ENCODE measurements at places on chromosomes 12 and 14.

DNA sequence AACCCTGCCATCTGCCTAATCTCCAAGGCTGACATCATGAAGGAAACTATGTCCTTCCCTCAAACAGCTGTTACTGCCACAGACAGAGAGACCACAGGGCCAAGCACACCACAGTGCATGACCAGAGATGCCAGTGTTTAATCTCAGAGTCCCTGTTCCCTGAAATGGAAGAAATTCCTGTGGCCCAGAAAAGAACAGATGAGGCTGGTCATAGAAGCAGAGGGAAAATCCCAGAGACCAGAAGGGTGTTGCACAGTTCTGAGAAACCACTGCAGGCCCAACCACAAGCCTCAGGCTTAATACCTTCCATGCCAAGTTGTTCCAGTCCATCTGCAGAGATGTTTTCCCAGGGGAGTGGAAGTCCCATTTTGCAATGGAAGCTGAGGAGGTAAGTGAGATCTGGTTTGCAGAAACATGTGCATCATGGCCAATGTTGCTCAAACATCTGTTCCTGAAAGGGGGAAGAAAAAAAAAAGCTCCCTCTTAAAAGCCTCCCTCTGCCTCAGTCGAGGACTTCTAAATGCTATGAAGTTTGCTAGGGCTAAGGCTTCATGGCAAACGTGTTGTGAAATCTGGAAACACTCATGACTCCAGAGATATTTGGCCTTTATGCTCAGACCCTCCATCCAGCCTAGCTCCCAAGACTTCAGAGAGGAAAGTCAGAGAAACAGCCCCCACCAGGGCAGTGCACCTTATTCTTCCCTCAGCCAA, 98.6 kb downstream of the SCARB1 start:
- no peak for DNase-seq

DNA sequence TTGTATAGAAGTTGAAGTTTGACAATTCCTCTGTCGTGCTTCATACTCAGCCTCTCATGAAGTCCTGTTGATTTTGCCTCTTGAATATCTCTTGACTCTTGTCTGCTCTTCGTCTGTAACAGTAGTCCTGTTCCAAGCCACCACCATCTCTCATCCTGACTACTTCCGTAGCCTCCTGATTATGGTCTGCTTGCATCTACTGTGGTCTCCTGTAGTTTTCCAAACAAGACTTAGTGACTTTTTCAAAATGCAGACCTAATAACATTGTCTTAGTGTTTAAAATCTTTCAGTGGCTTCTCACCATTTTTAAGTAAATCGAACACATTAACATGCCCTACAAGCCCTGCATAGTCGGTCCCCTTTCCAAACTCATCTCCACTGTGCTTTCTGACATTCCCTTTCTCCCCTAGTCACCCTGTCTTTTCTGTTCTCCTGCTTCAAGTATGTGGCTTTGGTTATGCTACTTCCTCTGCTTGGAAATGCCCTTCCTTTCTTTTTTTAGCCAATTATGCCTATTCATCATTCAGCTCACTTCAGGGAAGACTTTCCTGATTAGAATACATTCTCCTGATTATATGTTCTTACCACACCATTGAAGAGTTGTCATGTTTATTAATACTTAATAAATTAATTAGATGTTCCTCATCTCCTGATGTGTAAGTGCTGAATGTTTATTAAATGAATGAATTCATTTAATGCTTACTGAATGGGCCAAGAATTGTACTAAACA, 2.0 kb downstream of the SCYL2 start:
- peak; percentile 43 for DNase-seq

DNA sequence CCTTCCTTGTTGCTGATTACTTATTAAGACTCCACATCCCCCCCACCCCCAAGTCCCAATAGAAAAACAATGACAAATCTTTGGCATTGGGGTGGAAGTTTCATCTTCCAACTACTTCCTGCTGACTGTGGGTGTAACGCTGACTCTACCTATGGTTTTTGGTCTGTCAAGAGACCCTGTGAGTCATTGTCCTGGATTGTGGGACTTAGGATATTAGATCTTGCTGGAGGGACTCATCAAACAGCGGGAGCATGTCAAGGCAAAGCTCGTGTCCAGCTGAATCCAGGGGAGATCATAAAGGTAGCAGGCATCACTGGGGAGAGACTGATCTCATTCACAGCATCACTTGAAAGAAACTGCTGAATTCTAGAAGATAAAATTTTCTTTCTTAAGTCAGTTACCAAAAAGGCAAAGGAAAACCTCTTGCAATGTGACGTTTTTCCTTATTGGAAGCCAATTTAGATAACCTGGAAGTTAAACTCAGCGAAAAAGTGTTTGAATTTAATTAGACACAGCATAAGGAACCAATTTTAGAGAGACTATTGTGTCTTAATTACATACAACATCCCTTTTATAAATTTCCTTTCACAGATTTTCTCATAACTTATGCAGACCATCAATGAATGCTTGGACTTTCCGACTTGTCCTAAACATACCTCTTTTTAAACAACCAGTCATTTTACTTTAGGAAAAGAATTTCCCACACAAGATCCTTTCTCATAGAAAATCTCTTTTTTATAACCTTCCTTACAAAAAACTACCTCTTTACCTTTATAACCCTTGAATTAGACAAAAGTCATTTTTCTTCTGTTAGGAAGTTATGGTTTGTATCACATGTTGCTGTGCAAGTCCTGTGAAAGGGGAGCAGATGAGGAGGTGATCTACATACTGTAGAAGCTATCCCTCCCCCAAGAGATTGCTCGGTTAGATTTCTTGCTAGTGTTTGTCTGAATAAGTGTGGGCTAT, 94.6 kb upstream of the SCAF11 start:
- no peak for DNase-seq

DNA sequence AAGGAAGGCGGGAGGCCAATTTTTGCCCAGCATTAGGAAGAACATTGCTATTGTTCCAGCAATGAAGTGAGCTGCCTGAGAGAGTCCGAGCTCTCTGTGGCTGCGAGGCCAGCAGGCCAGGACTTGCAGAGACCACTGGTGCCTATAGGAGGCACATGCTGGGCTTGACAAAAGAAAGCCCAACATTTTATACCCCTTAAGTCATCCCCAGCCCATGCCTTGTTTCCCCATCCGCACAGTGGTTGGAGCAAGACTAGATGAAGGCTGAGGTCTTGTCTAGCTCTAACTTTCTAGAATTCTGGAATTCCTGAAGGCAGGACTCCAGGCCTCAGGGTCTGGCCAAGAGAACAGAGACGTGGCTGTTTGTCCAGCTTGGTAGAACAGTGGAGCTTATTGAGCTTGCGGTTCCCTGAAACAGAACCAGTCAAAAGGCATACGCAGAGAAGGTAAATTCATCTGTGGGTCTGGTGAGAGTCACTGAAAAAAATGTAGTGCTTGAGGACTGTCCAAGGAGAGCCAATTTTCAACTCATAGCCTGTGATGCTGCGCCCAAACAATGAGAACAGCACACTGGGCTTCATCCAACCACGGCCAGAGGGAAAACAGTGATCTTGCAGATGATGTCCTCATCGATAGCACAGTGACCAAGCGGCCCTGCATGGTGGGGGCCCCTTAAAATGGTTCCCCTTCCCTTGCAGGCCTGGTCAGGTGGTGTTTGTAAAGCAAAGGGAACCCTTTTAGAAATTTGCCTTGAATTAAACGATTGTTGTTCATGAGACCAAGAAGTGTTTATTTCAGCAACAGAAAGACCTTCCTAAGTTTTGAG, 27.1 kb upstream of the COL2A1 start:
- no peak for DNase-seq

- no peak for DNase-seq
Observed at GRCh38 chr14:96307434-96307833, 51.4 kb downstream of the BDKRB1 start.

- no peak for DNase-seq
Observed at GRCh38 chr12:49187184-49187583, 1.7 kb downstream of the TUBA1A start.

- no peak for DNase-seq
Observed at GRCh38 chr12:8946733-8947132, 2.7 kb downstream of the M6PR start.

GRCh38 chr12:26135571-26135970, 10.7 kb upstream of the BHLHE41 start:
- DNase-seq, result no peak

DNA sequence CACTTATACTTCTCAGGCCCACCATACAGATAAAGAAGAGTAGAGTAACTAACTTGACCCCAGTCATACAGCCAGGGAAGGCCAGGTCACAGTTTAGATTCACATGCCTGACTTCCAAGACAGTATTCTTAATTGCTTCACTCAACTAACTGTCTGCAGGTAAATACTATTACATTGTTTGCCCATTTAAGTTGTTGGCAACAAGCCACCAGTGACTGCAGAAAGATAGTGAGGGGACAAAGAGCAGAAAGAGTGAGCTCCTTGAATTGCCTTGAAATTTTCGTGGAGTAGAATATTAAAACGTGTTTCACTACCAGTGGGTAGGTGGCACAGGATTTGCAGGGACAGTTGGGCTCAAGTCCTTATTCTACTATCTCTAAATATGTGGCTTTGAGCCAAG, 146.3 kb upstream of the RMST start:
- DNase-seq, result no peak

GRCh38 chr14:103100281-103101121, 6.0 kb downstream of the EXOC3L4 start:
- no peak for DNase-seq

GRCh38 chr12:94240171-94240570, 91.8 kb downstream of the PLXNC1 start:
- peak; percentile 87 for DNase-seq

GRCh38 chr12:121023799-121024198, 7.5 kb upstream of the C12orf43 start:
- DNase-seq, result no peak

- no peak for DNase-seq
Observed at GRCh38 chr14:62209287-62209899, 447.2 kb downstream of the SNAPC1 start.

GRCh38 chr12:27709212-27709931, 1.3 kb upstream of the MRPS35 start:
- DNase-seq, result no peak

DNA sequence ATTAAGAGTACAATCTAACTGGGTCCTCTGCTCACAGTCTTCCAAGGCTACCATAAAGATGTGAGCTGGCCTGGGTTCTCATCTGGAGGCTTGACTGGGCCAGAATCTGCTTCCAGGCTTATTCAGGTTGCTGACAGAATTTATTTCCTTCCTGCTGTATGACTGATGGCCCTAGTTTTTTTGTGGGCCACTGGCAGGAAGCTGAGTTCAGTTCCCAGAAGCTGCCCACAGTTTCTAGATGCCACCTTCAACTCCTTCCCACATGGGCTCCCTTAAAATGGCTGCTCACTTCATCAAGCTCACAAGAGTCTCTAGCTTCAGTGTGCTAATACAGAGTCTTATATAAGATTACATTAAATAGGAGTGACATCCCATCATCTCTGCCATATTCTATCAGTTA, 121.7 kb upstream of the CAND1 start:
- DNase-seq, result no peak

GRCh38 chr12:11894890-11895289, 175.8 kb upstream of the BCL2L14 start:
- DNase-seq, result no peak

GRCh38 chr12:107760207-107760808, 629 bp downstream of the PRDM4 start:
- peak; percentile 15 for DNase-seq

- DNase-seq, result peak; percentile 38
Observed at GRCh38 chr14:20905676-20906075, 14.5 kb downstream of the RNASE3 start.

DNA sequence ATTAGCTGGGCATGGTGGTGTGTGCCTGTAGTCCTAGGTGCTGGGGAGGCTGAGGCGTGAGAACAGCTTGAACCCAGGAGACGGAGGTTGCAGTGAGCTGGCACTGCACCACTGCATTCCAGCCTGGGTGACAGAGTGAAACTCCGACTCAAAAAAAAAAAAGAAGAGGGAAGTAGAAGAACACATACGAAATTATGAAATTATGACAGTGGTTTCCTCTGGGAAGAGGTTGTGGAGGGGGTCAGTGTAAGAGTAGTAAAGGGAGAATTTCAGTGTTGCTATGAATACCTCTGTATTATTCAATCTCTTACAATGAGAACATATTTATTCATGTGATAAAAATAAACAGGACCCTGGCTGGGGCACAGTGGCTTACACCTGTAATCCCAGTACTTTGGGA, 24.7 kb upstream of the CSRNP2 start:
- peak; percentile 18 for DNase-seq

- no peak for DNase-seq
Observed at GRCh38 chr14:31159682-31160296, 47.8 kb downstream of the HECTD1 start.

DNA sequence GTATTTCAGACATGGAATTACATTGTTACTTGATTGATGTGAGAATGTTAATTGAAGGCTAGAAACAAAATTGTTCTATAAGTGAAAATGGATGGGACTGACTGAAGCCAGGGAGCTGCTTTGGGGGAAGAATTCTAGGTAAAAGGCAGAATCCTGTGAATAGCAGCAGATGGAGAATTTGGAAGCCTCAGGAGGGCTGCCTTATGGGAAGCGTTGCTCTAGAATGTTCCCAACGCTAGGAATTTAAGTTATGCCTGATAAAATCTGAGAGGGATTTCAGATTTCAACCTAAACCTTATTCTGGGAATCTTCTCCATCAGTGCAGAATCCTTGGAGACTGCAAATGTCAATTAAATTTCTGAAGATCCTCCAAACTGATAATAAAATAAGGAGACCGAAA, 858.2 kb upstream of the FLRT2 start:
- no peak for DNase-seq

DNA sequence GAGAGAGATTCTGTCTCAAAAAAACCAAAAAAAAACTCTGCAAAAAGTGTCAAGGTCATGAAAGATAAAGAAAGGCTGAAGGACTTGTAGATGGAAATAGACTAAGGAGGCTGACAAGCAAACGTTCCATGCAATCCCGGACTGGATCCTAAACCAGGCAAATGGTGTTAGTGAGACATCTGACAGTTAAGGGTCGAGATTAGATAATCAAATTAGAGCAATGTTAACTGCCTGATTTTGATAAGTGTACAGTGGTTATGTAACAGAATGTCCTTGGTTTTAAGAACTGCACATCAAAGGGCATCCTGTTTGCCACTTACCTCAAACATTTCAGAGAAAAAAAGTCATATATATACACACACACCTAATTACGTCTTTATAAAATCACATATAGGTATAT, 3.5 kb upstream of the RAN start:
- DNase-seq, result no peak

DNA sequence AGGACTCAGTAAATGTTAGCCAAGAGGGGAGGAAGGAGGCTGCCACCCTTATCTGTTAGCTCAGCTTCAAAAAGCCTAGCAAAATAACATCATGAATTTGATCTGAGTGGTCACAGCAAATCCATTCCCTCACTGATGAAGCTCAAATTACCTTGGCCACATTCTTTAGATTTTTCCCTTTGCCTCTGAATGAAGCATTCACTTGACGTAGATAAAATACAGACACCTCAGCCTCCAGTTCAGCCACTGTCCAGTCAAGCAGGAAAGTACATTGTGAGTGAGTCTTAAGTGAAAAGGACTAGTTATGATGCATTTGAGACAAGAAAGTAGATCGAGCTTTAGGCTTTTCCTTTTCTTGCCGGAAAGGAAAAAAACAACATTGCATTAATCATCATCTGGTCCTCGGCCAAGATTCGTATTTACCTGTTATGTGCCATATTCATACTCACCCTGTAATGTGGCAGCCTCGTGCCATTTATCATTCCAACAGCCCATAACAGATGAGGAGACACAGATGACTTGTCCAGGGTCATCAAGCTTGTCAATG, 146.5 kb downstream of the ETV6 start:
- no peak for DNase-seq

Measured in Kasumi-1 (cell line).